Stimulated activated memory B cell treated with anti-CD40 and anti-IgM and Interleukin-4, amounts not matched to agents 10 μg/mL and 1 μg/mL and 100 μg/mL, for 72 hours (primary cell): ENCODE measurements at places on chromosomes 5 and 9.

DNA sequence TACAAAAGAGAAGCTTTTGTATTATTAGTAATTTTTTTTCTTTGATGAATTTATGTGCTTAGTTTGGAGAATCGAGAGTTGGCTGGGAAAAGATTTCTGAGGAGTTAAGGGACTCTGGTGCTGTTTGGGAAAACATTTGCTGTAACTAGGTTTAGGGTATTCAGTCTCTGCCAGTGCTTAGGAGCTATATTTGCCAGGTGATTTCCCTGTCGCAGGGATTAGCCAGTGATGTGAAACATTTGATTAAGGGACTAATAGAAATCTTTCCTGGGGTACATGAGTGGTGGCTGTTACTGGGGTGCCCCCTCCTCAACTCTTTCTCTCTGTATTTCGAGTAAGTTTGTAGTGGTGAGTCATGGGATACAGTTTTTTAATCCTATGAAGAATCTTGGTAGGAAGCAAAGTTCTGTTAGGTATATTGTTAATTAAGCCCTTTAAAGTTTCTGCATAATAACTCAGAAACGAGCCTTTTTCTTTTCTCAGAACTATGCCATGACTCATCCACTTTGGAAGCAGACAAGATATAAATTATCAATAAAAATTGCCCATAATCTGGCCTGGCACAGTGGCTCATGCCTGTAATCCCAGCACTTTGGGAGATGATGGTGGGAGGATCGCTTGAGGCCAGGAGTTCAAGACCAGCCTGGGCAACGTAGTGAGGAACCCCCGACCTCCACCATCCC is 18.6 kb downstream of the RGMB start:
- ATAC-seq, result no peak

DNA sequence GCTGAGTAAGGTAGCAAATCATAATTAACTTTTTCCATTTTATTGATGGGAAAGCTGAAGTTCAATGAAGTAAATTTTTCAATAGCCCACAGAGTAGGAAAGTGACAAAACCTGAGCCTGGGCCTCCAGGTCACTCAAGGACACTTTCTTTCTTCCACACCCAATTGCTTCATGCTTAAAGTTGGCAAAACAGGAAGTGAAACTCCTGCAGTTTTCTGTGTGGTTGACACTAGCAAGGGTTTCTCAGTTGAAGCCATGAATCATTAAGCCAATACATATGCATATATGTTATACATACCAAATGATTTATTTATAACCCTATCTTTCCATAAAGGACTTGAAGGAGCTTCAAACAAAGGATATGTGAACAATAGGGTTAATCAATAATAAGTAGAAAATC is 13.9 kb downstream of the TLR4 start:
- peak; percentile 93 for ATAC-seq

DNA sequence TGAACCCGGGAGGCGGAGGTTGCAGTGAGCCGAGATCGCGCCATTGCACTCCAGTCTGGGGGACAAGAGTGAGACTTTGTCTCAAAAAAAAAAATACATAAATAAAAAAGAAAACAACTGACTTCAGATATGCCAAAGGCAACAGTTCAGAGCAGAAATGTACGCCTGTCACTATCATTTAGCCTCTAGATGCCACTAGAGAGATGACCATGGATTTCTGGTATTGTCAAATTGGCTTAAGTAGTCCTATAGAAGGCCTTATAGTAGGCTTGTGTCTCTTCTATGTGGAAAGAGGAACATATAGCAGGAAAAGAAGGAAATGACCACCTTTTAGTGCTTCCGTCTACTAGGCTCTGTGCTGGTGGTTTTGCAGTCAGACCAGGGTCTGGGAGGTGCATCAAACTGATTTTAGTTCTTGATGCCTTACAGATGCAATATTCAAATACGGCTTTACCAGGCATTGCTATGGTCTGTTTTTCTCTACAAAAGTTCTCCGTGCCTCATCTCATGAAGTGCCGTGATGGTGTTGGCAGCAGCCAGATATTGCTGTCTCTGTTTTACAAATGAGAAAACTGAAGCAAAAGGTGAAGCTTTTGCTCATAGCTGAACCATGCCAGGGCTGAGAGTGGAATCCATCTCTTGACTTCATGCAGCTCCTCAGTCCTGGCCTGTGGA is 17.2 kb downstream of the AGXT2 start:
- no peak for ATAC-seq

GRCh38 chr5:17154211-17154996 is 63.0 kb upstream of the BASP1 start:
- ATAC-seq, result no peak

GRCh38 chr9:78490231-78490630 is 193.3 kb downstream of the PSAT1 start:
- ATAC-seq, result no peak

- no peak for ATAC-seq
These were observed 434.9 kb upstream of the SLC30A5 start for GRCh38 chr5:68658810-68659372.

GRCh38 chr9:87792831-87793288 is 66.9 kb downstream of the CTSL start:
- peak; percentile 70 for ATAC-seq

DNA sequence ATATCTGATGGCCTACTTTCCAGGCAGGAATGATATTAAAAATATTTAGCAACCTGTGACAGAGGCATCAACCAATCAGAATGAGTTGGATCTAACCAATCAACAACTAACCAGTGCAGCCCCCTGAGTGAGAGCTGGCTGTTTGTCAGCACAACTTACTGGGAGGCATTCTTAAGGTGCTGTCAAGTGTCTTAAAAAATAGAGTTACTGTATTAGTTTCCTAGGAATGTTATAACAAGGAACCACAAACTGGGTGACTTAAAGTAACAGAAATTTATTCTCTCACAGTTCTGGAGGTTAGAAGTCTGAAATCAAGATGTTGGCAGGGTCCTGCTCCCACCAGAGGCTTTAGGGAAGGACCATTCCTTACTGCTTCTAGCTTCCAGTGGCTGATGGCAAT is 85.2 kb downstream of the ATG10 start:
- no peak for ATAC-seq

- ATAC-seq, result no peak
These were observed 85.2 kb downstream of the SLC44A1 start for GRCh38 chr9:105329719-105330062.

DNA sequence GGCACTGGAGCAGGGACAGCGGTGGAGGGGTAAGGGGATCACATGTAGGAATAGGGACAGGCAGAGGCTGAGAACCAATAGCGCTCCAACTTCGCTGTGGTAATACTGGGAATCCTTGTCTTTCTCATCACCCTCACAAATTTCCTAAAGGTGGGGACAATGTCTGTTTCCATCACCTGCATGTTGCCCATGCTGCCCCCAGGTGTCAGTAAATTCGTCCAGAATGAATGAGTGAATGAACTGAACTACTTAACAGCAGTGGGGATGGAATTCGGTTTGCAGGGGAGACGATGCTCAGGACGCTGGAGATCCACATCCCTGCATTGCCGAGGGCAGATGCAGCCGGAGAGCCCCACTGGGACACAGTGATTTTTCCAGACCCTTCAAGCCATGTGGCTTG is 129.9 kb downstream of the PDZD2 start:
- ATAC-seq, result no peak
